ENCODE measurements at places on chromosomes 5 and 9.

- no peak overlapping the region for H3K4me3 ChIP-seq
- H3K27me3 ChIP-seq = no peaks in the 10 kb centered on the region
- H3K36me3 ChIP-seq = no peaks in the 10 kb centered on the region
- no peak for DNase-seq
- no peak overlapping the region for H3K27ac ChIP-seq
Observed at GRCh38 chr9:29129763-29130162, 1556.5 kb upstream of the C9orf72 start.

DNA sequence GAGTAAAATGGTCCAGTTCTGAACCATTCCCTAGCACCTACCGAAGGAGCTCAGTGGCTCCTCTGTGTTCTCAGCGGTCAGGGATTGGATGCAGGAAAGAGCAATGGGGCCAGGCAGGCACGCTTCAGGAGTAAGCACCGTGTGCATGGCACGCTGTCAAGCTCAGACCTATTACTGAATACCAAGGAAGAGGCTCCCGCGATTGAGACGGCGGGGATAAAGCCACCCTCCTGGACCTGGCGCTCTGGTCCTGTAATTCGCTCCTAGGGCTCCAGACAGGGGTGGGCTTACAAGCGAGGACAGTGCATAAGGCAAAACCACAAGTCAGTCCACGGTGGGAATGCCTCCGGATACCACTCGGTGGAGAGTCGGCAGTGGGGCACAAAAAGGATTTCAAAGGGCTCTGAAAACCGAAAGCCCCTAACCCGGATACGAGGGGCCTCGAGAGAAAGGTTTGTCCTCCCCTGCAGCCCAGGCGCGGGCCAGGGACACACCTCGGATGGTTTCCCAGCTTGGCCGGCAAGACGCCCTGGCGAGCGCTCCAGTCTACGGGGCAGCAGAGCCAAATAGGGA, 988 bp downstream of the OXCT1 start:
- no peak for DNase-seq
- no peaks in the 10 kb centered on the region for H3K27me3 ChIP-seq
- H3K36me3 ChIP-seq = no peaks in the 10 kb centered on the region
- H3K4me1 ChIP-seq = peaks cover 38% of the 10 kb centered on the region
- peak overlapping the region; percentile 77 for H3K4me3 ChIP-seq
- H3K27ac ChIP-seq = peak overlapping the region; percentile 90

GRCh38 chr5:135265497-135266302, 133.3 kb downstream of the MACROH2A1 start:
- no peaks in the 10 kb centered on the region for H3K36me3 ChIP-seq
- no peaks in the 10 kb centered on the region for H3K4me1 ChIP-seq
- no peak overlapping the region for H3K27ac ChIP-seq
- H3K27me3 ChIP-seq = no peaks in the 10 kb centered on the region

- H3K4me1 ChIP-seq = no peaks in the 10 kb centered on the region
- H3K4me3 ChIP-seq = no peak overlapping the region
- no peaks in the 10 kb centered on the region for H3K27me3 ChIP-seq
Observed at GRCh38 chr9:134852906-134853654, 27.5 kb upstream of the FCN2 start.

DNA sequence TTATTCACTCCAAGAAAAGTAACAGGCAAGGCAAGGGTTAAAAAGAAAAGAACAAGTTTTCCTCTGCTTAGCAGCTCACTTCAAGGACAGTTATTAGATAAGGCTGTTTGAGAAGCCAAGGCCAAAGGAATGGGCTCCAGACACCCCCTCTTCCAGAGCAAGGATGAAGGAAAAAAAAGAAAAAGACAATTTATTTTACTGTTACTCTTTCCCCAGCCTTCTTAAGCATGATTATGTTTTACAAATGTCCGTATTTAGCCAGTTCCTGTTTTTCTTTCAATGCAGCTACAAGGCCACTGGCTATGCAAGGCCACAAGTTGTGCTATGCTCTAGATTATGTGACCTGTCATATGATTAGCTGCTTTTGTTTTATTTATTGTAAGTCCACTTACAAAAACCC, 106.5 kb upstream of the SIMC1 start:
- no peak overlapping the region for H3K4me3 ChIP-seq
- no peaks in the 10 kb centered on the region for H3K27me3 ChIP-seq
- no peak for DNase-seq
- no peak overlapping the region for H3K27ac ChIP-seq

DNA sequence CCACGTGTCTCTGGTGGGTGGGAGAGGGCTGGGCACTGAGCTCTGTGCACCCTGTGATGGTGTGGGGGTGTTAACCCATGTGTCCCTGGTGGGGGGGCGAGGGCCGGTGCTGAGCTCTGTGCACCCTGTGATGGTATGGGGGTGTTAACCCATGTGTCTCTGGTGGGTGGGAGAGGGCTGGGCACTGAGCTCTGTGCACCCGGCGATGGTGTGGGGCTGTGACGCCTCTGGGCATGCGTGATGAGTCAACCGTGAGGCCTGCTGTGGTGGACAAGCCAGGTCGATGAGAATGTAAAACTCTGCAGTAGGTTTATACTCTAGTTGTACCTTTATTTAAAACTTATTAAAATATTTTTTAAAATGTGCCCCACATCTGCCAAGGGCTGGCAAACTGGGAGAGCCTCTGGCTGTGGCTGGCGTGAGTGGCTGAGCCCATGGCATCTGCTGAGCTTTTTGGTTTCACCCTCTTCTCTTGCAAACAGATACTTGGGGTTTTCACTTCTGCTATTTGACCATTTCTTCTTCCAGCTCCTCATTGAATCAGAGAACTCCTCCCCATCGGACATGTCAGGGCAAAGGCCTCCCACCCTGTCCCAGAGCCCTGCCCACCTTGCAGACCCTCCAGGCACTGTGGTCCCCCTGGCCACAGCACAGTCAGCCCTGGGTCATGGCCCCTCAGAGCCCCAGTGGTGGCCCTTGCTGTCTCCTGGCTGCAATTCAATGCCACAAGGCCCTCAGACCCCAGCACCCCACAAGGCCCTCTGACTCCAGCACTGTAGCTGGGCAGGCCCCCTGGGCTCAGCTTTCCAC, 18.5 kb upstream of the EXOC3 start:
- H3K4me3 ChIP-seq = no peak overlapping the region
- H3K27ac ChIP-seq = no peak overlapping the region
- no peak for DNase-seq
- no peaks in the 10 kb centered on the region for H3K27me3 ChIP-seq
- no peaks in the 10 kb centered on the region for H3K36me3 ChIP-seq
- no peaks in the 10 kb centered on the region for H3K4me1 ChIP-seq

DNA sequence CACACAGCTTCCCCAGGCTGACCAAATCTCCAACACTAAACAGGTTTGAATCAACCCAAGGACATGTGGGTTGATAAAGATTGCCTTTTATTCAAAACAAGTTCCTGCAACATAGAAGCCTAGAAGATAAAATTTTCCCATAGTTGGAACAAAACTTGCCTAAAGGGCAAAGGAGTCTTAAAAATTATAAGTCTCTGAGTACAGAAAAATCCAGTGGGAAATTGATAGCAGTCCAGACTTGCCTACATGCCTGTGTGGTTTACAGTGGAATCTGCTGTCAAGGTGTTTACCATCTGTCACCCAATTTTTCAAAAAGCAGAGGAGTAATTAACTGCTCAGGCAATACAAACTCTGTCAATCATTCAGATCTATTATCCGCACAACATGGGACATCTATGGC, 168.2 kb downstream of the PPP2R2B start:
- DNase-seq = no peak
- H3K36me3 ChIP-seq = no peaks in the 10 kb centered on the region
- H3K4me3 ChIP-seq = no peak overlapping the region
- no peaks in the 10 kb centered on the region for H3K4me1 ChIP-seq
- H3K27me3 ChIP-seq = no peaks in the 10 kb centered on the region
- H3K27ac ChIP-seq = no peak overlapping the region

- H3K4me1 ChIP-seq = no peaks in the 10 kb centered on the region
- peaks cover 10% of the 10 kb centered on the region for H3K36me3 ChIP-seq
- no peak overlapping the region for H3K4me3 ChIP-seq
- no peaks in the 10 kb centered on the region for H3K27me3 ChIP-seq
- no peak for DNase-seq
Observed at GRCh38 chr9:2791246-2791645, 52.6 kb downstream of the PUM3 start.

All from CD8-positive, alpha-beta memory T cell (primary cell).